Frontal cortex (tissue), 4 donors: ENCODE measurements at places on chromosomes 7 and 10. TPM values are rescaled to one million over a fixed set of nuclear protein-coding genes. Genes with fewer than 3 reads are reported as not detected.

ENTPD1 gene
- total RNA-seq: 6.9 TPM

TUBAL3 gene
- not detected for total RNA-seq

SLC18A3 gene
- total RNA-seq: under 0.01 TPM

COL13A1 gene
- 2.0 TPM for total RNA-seq

BTBD16 gene
- not detected for total RNA-seq

NANOS1 gene
- total RNA-seq: 7.3 TPM

SFRP4 gene
- total RNA-seq: 1.2 TPM

ZP3 gene
- total RNA-seq: 1.2 TPM

GRCh38 chr7:50212666-50213621 lies 91.6 kb upstream of the IKZF1 start:
- DNase-seq: no peak

DNA sequence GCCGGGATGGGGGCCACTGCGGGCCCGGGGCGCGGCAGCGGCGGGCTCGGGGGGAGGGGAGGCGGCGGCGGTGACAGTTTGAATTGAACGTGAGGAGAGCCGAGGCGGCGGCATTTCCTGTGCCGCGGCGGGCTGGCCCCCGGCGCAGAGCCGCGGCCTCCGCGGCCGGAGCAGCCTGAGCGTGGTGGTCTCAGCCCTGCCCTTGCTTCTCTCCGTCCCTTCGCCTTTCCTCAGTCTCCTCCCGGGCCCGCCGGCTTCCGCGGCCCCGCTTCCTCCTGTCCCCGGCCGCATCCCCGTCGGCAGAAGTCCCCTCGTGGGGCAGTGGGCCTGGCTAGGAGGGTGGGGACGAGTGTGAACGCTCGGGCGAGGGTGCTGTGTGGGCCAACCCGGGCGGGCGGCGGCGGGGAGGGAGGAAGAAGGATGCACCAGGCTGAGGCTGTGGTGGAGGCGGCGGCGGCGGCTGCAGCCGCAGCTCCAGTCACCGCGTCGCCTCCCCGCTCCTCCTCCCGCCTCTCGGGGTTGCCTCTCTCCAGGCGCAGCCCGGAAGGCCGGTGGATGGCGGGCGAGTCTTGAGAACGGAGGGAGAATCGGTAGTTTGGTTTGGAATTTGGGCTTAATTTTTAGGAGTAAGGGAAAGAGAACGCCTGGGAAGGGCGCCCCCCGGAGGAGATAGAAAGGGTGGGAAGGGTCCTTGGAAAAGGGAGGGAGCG lies 690 bp downstream of the SEPTIN7 start:
- DNase-seq: peak; percentile 48

DNA sequence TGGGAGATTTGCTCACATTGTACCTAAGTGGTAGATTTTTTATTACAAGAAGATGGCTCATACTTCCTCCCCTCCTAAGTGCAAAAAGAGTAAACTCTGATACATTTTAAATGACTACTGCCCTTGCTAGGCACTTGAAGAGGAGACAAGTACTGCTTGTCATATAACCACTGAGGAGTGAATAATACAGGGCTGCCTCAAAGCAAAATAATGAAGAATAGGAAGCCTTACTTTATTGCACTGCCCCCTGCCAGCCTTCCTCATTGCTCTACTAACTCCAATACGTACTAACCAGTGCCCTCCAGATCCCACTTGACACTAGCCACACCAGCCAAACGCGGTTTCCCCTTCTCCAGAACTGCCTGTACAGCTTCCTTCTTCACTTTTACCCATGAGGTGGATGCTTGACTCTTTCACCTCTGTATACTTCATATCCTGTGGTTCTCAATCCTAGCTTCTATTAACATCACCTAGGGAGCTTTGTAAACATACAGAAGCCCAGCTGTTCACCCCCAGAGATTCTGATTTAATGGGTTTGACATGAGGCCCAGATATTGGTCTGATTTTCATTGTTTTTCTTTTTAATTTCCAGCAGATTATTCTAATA lies 11.7 kb upstream of the MTERF1 start:
- DNase-seq: no peak

DNA sequence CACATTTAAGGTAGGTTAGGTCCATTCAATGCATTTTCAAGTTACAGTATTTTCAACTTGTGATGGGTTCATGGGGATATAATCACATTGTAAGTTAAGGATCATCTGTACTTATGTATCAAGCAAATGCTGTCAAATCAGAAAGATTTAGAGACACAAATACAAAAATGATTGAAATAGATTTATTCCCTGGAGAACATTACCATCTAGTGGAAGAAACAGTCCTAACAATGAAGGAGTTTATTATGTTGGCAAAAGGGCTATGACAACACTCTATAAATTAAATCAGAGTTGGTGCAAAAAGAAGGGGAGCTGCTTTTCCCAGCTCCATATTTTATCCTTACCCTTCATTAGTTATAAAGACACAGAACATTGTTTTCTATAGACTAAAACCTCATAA lies 69.0 kb downstream of the PRSS58 start:
- no peak for DNase-seq

GRCh38 chr7:130393841-130394411 lies 13.6 kb downstream of the CPA1 start:
- no peak for DNase-seq

GRCh38 chr7:30900053-30900452 lies 11.6 kb upstream of the AQP1 start:
- DNase-seq: no peak

DNA sequence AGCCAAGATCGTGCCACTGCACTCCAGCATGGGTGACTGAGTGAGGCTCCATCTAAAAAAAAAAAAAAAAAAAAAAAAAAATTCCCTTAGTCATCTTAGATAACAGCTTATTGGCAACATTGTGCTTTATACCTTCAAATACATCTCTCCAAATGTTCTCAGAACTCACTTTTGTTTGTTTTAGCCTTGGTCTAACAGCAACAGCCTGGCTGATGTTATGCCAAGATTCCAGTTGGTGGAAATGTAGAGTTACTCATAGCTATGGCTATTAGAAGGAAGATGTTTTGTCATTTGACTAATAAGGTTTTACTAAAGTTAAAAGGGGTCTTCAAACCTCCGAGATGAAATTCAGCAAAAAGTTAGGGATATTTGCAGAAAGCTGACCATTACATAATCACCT lies 481.4 kb downstream of the NEBL start:
- DNase-seq: no peak

DNA sequence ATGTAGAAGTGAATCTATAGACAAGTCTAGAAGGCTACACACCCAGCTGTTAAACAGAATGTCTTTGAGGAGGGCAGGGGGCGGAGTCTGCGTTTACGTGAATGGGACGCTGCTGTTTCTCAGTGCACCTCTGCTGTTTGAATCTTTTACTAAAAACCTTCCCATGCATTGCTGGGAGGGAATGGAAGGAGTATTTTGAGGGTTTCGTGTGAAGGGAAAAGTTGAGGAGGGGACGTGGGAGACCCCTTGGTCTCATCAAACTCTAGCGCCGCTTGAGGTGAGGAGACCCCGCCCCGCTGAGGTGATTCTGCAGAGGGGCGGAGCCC lies 492 bp upstream of the VCL start:
- DNase-seq: no peak

GRCh38 chr7:44155191-44156185 lies 14.4 kb upstream of the MYL7 start:
- no peak for DNase-seq

- no peak for DNase-seq
These were observed 128.4 kb downstream of the PAXIP1 start for GRCh38 chr7:154874409-154875113.
